ENCODE measurements at places on chromosomes 3 and 15.

DNA sequence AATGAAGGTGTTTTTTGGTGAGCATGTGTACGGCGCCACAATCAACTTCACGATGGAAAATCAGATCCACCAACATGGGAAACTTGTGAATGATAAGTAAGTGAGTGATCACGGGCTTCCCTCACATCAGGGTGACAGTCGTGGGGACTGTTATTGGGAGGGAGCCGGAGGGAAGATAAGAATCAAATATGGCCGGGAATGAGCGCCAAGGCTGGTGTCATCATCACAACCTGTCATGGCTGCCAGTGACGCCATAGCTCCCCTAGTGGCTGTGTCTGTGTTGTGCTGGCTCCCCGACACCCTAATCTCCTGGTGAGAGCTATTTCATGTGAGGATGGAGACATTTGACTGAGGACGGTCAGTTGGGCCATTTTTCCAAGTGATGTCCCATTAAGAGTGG, 168.5 kb downstream of the SV2B start:
- no peak for DNase-seq

DNA sequence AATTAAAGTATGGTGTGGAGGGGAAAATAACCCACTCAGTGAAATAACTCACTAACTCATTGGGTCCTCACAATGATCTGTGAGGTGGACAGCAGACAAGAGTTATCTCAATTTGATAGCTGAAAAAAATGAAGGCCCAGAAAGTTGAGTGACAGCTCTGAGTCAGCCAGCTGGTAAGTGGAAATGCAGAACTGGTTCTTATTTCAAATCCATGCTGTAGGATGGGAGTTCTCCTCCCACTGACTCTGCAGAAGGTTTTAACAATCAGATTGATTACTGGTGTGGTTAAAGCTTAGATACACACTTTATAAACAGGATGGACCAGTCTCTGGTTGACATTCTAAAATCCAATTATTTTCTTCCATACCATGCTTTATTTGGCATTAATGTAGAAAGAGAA, 87.0 kb upstream of the LMOD3 start:
- DNase-seq = no peak

DNA sequence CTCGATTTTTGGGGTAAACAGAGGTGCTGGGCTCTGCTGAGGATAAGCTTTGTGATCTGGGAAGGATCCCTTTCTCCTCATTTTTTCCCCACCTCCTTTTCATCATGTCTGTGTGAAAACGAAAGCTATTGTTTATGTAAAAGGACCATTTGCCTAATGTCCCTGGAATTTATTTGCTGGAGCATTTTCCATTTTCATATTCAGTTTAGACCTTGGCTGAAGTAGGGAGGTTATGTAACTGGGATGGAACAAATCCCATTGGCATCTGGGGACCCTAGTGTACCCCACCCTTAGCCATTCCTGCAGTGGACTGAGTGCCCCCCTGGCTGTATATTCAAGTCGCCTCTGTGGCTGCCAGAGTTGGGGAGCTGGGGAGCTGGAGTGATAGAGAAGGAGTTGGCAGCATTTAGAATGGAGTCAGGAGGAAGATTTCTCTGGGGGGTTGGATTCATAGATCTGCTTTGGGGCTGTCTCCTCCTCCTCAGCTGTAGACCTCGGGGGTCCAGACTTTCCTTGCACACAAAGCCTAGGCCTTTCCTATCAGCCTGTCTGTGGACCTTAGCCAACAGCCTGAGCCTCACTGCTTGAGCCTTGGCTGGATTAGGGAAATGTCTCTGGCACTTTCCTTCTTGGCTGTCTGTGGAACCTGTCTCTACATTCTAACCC, 270.4 kb upstream of the CTDSPL start:
- no peak for DNase-seq

DNA sequence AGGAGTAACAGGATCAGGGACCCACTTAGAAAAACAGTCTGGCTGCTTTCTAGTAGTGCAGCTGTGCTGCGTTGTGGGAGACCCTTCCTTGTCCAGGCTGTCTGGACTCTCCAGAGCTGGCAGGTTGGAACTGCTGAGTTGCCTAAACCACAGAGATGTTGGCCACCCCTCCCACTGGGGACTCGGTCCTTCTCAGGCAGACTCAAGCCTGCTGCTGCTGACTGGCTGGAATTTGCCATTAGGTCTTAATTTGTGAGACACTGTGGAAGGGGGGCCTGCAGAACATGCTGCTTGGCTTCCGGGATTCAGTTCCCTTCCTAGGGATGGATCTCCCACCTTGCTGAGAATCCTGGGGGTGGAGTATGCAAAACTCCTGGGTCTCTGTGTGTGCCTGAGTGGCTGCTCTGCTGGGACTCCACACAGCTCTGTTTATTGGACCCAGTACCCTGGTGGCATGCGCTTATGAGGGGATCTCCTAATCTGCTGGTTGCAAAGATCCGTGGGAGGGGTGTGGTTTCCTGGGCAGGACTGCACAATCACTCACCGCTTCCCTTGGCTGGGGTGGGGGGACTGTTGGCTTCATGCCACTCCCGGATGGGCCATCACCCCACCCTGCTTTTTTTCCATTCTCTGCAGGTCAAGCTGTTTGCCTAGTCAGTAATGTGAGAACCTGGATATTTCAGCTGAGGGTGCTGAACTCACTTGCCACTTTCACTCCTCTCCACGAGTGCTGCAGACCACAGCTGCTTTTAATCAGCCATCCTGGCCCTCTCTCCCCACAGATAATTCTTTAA, 150.5 kb downstream of the CFAP20DC start:
- no peak for DNase-seq

GRCh38 chr3:132029182-132029902, 5.5 kb downstream of the CPNE4 start:
- DNase-seq = peak; percentile 95

GRCh38 chr15:40295877-40296560, 11.7 kb downstream of the PLCB2 start:
- DNase-seq = no peak

GRCh38 chr15:39799552-39800011, 16.9 kb upstream of the FSIP1 start:
- no peak for DNase-seq

GRCh38 chr3:52092891-52093290, 36.5 kb upstream of the DUSP7 start:
- DNase-seq = no peak

DNA sequence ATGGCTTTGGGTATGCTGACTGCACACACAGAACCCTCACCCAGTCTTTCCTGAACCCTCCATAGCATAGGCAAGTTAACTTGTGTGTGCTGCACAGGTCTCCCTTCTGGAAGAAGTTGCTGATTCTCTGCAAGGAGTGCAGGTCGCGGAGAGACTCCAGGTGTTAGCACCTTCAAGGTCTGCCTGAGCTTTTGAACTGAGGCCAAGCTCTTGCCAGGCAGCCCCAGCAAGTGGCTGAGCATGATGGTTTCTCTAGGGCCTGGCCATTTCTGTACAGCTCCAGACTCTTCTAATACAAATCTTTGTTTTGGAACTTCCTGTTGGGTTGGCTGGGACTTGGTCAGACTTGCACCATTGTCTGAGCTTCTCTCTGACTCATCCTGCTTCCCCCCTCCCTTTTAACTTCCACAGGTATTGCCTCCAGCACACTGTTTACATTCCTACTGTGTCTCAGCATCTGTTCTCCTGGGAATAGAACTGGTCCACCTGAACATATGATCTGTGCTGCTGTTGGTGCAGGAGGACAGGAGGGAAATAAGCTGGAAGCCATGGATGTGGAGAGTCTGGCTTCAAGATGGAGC, 53.3 kb downstream of the KY start:
- DNase-seq = no peak

DNA sequence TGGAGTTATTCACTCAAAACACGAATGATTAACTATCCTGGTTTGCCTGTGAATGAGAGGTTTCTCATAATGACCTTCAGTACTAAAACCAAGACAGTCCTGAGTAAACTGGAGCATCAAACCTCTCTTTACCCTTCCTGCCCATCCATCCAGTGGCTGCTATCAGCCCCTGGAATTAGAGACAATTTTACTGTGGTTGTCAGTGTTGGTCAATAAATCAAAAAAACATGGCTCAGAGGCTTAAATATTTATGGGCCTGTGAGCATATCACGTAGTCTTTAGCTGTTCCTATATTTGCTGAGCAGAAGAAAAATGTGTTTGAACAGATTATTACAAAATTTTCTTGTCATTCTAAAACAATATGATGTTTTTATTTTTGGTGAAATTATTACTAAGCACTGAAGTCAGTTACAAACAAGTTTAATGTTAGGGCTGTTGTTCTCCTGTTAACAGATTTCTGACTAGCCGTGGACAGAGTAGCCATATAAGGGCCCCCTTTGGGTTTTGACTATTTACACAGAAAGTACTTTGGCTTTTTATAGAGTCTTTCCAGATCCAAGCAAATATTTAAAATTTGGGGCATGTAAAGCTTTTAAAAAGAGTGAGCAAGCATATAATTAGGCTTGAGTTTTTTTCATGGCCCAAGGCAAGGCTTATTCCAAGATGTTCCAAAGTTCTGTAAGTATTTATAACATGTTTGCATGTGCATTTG, 580.9 kb downstream of the DIPK2A start:
- DNase-seq = no peak

- DNase-seq = no peak
Measured at GRCh38 chr15:69225355-69226022, 65.1 kb downstream of the GLCE start.

- DNase-seq = no peak
Measured at GRCh38 chr3:196189566-196190347, 21.4 kb downstream of the ZDHHC19 start.

- no peak for DNase-seq
Measured at GRCh38 chr3:95272781-95273180, 1209.9 kb downstream of the NSUN3 start.

DNA sequence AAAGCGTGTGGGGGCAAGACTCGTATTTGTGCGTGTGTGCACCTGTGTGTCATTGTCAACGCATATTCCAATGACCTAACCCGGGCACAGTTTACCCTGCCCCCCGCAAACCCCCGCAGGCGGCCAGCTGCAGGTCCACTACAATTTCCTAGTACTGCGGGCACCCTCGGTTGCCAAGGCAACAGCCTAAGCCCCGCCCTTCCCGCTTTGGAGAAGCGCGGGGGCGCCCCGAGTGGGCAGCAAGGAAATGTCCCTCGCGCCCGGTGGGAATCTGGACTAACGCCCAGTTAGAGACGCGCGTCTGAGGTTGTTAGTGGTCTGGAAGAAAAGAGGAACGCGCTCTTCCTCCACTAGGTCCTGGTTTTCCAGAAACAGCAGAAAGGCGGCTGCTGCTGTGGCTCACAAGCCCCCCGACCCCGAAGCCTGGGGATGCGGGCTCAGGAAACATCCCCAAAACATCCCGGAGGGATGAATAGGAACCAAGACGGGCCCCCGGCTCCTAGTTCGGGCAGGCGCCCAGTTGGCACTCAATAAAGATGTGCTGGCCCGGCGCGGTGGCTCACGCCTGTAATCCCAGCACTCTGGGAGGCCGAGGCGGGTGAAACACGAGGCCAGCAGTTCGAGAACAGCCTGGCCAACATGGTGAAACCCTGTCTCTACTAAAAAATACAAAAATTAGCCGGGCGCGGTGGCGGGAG, 1.1 kb downstream of the ABHD14A start:
- no peak for DNase-seq

- DNase-seq = no peak
Measured at GRCh38 chr3:68363796-68364195, 568.6 kb downstream of the TAFA4 start.

DNA sequence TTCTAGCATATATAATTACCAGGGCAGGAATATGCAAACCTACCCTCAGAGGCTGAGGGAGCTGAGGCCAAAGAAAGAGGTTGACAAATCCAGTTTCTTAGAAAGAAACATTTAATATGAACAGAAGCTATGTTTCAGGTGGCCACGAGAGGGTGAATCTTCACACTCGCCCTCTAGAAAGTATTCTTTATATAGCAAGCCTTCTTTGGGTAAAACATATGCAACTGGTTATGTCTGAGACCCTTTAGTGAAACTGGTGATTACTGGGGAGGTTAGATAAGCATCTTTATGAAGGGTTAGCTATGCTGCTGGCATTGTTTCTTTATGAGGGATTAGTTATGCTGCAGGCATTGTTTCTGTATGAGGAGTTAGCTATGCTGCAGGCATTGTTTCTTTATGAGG, 50.7 kb upstream of the GOLGA6L2 start:
- no peak for DNase-seq

- no peak for DNase-seq
Measured at GRCh38 chr3:33047842-33048834, 48.8 kb downstream of the GLB1 start.

DNA sequence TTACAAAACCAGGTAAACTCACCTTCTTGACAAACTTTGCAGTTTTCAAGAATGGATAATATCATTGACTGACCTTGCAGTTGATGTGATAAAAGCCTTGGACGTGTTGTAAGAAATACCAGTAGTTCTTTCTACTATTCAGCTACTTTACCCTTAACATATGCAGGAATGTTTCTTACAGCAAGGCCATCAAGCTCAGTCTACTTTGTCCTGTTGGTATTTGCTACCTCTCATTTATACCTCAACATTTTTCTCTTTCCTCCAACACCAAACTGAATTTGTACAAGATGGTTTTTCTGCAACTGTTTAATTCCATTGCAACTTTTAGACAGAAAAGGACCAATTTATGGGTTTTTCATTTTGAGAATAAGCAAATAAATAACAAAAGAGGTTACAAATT, 147.4 kb upstream of the BCHE start:
- DNase-seq = no peak

- no peak for DNase-seq
Measured at GRCh38 chr15:64237677-64238076, 74.9 kb upstream of the PPIB start.

DNA sequence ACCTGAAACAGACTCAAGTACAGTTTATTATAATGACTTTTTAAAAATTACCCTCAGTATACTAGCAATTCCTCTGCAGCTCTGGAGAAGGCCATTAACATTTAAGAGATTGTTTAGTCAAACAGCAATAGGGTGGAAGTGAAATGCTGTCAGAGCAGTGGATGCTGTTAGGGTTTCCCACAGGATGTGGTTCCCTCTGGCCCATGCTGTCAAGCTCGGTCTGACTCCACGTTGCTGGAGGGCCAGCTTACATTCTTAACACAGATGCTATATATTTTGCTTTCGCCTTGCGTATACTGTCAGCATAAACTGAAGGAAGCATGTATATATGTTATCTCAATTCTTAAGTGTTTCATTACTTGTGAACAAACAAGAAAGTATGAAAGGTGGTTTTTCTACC, 231.1 kb upstream of the COL8A1 start:
- no peak for DNase-seq

DNA sequence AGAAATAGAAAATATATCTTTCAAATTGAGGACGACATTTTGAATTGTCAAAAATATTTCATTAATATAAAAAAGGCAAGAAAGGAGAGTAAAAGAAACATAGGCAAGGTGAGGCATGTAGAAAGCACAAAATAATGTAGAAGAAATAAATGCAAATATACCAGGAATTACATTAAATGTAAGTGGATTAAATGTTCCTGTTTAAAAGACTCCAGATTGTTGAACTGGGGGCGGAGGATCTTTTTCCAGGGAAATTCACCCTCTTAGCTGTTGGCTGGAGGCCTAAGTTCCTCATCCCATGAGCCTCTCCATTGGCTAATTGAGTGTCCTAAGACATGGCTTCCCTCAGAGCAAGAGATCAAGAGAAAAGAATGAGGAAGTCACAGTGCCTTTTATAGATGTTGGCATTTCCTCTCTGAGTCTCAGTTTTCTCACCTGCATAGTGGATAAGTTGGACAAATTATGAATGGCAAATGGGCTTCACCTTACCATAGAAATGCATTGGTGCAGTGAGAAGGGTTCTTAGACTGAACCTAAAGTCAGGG, 147.4 kb upstream of the SMAD3 start:
- DNase-seq = no peak

All from NCI-H1436 treated with DMSO at 0.1 percent for 48 hours (cell line).